Gastrocnemius medialis (tissue), 4 donors: ENCODE measurements at places on chromosomes 16 and 17. TPM values are rescaled to one million over a fixed set of nuclear protein-coding genes. Genes with fewer than 3 reads are reported as not detected.
A peak's percentile ranks its signal among the peaks of the same experiment; 100 is the strongest.

DNA sequence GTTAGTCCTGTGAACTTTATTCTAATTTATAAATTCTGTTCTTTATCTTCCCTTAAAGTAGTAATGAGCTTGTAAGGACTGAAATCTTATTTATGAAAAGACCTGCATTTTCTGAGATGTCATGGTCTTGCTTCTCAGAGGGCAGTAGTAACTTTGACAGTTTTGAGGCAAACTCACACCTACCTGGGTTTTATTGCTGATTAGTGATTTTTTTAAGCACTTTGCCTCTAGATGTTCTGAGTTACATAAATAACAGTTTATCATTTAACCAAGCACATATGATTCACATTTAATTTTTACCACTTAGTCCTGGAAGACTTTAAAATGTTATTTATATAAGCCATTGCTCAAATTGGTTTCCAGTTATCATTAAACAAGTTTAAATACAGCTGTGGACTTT, 10.7 kb downstream of the DUSP14 start:
- no peak for DNase-seq

DNA sequence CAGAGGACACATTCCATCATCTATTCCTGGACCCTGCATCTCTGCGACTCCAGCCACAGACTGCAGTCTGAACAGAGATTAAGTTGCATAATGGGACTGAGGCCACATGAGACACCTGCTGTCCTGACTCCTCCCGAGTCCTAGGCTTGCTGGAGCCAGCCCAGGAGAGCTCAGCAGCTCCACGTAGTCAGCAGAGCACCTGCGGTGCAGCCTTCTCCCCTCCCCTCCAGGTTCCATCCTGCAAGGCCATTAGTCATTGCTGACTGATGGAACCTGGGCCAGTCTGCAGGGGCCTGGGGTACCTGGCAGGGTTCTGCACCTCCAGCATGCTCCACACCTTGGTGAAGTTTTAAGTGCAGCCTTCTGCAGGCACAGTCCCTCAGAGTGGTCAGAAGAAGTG, 76.7 kb downstream of the PLD6 start:
- DNase-seq = peak; percentile 87

DNA sequence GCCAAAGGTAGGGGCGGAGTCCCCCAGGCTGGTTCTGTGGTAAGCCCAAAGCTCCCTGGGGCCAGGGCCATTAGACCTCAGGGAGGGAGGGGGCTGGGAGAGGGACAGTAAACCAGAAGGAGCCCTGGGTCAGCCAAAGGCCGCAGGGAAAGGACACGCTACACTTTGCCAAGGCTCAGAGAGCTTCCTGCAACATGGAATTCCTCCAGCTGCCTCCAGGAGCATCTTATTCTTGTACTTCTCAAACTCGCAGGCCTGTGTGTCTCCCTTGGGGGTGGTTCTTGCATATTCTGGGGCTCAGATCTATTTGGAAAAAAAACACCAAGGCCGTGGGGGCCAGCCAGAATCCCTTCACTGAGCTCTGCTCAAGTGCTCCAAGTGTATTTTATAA, 25.1 kb downstream of the AKAP1 start:
- peak; percentile 67 for DNase-seq

DNA sequence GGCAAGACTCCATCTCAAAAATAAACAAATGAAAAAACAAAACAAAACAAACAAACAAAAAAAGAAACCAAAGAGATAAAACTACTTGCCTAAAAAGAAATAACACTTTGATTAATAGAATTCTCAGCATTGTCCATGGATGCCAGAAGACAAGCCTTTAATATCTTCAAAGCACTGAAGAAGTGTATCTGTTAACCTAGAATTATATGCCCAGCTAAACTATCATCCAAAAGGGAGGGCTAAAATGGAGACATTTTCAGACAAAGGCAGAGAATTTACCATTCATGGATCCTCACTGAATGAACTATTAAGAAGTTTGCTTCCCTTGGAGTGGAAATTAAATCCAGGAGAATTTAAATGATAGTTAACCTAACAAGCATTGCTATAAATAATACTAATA, 130.1 kb upstream of the SEC14L1 start:
- no peak for DNase-seq

- DNase-seq = no peak
Measured at GRCh38 chr16:17403859-17404545, 66.8 kb downstream of the XYLT1 start.

DNA sequence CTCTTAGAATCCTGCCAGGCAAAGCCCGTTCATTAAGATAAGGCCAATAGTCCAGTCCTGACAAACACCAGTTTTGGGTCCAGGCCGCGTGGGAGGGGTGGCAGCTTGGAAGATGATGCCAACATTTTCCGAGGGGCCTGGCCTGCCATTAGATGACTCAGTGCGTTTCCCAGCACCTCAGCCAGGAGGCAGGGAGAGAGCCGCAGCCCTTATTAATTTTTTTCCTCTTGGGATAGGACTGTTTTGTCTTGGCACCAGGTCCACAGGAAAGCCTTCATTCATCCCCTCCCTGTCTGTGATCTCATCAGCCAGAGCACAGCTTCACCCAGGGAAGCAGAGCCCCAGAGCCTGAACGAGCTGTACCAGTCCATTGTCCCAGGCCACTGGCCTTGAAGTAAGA, 4.7 kb upstream of the NDEL1 start:
- peak; percentile 20 for DNase-seq

DNA sequence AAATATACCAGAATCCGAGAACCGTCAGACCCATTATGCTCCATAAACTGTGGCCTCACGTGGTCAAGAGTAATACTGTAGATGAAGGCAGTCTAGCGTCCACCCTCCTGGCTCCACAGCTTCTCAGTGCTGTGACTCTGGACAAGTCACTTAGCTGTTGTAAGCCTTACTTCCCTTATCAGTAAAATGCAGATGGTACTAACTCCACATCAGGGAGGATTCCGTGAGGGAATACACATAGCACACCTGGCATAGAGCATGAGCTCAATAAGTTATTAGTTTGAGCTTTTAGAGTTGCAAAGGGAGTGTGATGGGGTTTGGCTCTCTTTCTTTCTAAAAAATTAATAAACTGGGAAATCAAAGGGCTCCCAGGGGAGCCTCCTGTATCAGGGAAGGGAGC, 49.9 kb downstream of the CDYL2 start:
- DNase-seq = no peak

DNA sequence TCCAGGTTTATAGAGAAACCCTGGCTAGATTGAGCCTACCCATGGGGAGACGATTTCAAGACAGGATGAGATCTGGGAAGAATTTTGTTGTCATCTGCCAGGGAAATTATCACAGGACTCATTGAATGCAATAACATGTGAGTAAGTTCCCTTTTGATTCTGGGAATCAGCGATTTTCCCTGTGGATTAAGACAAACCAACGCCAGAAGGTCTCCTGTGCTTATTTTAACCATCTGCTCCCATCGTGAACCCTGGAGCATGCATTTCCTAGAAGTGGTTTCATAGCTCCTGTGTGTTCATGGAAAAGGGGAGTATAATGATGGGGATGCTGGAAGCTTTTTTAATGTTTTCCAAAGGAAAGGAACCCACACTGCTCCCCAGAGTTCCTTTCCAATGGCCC, 21.0 kb upstream of the ARHGAP44 start:
- DNase-seq = no peak

DNA sequence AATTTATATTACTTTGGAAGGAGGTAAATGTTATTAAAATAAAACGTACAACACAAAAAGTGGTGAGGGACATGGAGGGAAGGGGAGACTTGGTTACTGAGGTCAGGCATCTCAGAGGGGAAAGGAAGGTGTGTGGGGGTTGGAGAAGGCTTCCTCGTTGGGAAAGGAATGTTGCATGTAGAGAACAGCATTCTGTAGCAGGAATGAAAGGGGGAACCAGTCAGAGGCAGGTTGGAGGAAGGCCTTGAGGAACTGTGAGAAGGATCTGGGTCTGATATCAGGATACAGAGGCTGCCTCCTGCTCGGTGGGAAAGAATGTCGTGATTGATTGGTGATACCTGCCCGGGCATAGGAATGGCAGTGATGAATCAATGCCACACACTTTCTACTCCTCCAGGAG, 103.3 kb upstream of the ZFHX3 start:
- no peak for DNase-seq

DNA sequence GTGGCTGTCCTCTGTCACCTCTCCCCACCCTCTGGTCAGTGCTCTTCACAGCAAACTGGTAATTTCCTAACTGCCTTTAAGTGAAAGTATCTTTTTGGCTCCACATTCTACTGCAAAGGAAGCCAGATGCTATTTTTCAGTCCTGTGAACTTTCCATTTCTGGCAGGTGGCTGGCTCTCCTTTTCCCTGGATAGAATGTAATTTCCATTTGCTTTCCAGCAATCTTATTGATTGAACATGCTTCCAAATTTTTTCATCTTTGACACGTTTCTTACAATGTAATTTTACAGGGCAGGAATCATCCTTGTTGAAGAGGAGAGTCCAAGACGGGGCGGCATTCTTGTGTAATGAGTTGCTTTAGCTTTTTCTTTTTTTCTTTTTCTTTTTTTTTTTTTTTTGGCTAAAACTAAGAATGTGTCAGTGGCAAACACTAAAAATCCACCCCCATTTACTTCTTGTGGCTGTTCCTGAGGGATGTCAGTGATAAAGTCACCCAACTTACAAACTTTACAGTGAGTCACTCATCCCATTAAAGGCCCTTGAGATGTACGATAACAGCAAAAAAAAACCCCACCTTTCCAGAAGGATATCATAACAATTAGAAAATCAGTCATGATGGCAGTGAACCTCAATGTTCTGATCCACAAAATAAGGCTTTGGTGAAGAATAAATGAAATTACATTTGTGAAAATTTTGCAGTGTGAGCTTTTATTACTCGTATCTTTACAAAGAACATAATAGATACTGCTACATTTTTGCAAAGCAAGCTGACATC, 29.4 kb upstream of the PRKCA start:
- no peak for DNase-seq

DNA sequence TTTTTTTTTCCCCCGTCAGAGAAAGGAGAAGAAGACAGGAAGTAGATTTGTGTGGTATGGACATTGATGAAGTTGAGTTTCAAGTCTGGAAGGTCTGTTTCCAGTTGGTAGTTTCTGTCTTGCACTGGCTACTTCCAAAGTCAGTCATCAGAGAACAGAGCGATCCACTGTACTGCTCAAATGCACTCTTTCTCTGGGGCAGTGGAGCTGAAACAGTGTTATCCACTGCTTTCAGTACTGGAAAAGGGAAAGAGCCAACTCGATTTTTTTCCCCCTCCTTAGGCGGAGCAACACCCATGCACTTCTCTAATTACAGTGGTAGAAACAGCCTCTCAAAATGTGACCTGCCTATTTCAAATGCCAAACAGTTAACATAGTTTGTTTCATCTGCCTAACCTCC, 7.4 kb downstream of the PRKCA start:
- no peak for DNase-seq

DNA sequence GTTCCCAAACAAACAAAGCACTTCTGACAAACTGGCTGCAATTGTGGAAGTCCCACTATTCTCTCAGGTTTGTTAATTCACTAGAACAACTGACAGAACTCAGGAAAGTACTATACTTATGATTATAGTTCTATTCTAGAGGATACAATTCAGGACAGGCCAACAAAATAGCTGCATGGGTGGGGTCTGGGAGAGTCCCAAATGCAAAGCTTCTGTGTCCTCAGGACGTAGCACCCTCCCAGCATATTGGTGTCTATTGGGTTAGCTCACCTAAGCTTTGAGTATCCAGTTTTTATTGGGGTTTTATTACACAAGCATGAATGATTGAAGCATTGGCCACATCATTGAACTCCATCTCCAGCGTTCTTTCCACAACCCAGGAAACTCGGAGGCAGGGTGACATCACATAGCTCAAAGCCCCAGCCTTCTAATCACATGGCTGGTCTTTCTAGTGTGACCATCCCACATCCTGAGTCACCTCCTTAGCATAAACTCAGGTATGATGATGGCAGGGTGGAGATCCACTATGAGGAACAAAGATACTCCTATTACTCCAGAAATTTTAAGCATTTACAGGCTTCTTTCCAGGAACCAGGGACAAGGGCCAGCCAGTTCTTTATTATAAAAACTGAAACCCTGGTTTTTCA, 43.9 kb upstream of the CCNF start:
- no peak for DNase-seq

The ABCA10 gene
- total RNA-seq = 4.8 TPM

The CACNG5 gene
- total RNA-seq = not detected

The NMRAL1 gene
- total RNA-seq = 11.0 TPM

The MYH4 gene
- not detected for total RNA-seq

The NTN1 gene
- 1.1 TPM for total RNA-seq

The CDH8 gene
- total RNA-seq = 0.04 TPM

The TBC1D3B gene
- 0.98 TPM for total RNA-seq

The GPR179 gene
- total RNA-seq = 0.07 TPM

The NRN1L gene
- 1.1 TPM for total RNA-seq
